ENCODE measurements at places on chromosomes 3 and 15.

GRCh38 chr15:60973637-60974415, 255.3 kb downstream of the RORA start:
- H3K36me3 ChIP-seq: no peaks in the 10 kb centered on the region
- H3K4me3 ChIP-seq: no peak overlapping the region
- no peak overlapping the region for H3K27ac ChIP-seq
- H3K27me3 ChIP-seq: peaks cover 21% of the 10 kb centered on the region

DNA sequence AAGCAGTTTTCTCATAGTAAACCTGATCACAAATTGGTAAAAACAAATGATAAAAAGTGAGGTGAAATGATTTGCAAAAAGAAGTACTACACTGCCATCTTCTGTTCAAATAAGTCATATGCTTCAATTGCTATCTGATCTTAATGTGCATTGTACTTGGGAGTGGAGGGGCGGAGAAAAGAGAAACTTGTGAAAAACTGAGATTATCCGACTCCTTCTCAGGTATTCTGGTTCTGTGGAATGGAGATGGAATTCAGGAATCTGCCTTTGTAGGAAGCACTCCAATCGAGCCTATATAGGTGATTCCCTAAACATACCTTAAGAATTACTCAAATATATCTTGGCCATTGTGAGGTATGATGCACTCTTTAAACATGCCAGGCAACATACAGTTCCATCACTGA, 180.6 kb downstream of the CHL1 start:
- H3K27me3 ChIP-seq: no peaks in the 10 kb centered on the region
- H3K36me3 ChIP-seq: no peaks in the 10 kb centered on the region
- DNase-seq: no peak
- no peak overlapping the region for H3K4me3 ChIP-seq
- no peaks in the 10 kb centered on the region for H3K4me1 ChIP-seq
- H3K27ac ChIP-seq: no peak overlapping the region

DNA sequence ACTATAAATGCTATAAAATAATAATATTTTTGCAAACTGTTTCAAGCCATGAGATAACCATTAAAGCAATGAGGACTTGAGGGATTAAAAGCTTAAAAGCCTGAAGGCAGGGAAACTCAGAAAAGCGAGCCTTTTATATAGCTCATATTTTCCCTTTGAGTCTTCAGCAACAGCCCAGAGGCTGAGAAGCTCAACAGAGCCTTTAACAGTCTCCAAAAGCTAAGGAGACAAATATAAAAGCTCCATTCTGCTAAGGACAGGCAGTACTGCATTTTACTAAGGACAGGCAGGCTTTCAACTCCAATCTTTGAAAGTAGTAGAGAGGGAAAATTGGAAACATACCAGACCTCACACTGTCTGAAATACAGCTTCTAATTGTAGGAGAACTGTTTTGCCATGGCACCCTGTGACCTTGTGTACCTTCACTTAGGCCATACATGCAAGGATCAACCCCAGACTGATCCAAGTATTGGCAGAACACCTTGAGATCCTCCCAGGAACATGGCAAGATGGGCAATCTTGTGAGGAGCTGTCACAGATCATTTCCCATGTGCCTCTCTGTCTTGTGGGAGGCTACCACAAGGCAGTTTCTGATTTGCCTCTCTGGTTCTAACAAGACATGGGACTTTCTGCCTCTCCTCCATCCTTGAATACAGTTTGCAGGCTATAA, 53.1 kb upstream of the ARNT2 start:
- H3K27ac ChIP-seq: no peak overlapping the region
- DNase-seq: no peak
- H3K4me1 ChIP-seq: no peaks in the 10 kb centered on the region
- no peak overlapping the region for H3K4me3 ChIP-seq
- peaks cover 86% of the 10 kb centered on the region for H3K27me3 ChIP-seq
- H3K36me3 ChIP-seq: no peaks in the 10 kb centered on the region

- H3K4me1 ChIP-seq: no peaks in the 10 kb centered on the region
- no peak overlapping the region for H3K4me3 ChIP-seq
- H3K27me3 ChIP-seq: no peaks in the 10 kb centered on the region
- no peak for DNase-seq
- no peak overlapping the region for H3K27ac ChIP-seq
Measured at GRCh38 chr3:55923207-55923606, 436.1 kb upstream of the WNT5A start.

DNA sequence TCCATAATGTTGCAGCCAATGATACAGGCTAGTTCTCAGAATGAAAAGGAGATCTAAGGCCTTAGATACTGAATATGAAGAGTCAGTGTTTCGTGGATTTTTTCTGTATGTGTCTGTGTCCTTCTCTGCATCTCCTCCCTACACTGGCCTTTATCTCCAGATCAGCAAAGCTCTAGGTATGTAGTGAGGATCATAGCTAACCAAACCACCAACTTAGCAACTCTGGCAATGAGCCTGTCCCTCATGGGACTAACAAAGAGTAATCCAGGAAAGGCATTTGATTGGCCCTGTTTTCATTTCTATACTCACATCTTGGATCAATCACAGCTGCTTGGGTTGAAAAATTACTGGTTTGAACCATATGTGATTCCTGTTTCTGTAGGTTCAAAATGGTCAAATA, 18.6 kb upstream of the CNTN3 start:
- H3K27ac ChIP-seq: no peak overlapping the region
- no peak overlapping the region for H3K4me3 ChIP-seq

- H3K36me3 ChIP-seq: peaks cover 6% of the 10 kb centered on the region
- peaks cover 7% of the 10 kb centered on the region for H3K4me1 ChIP-seq
- no peak for DNase-seq
- H3K27me3 ChIP-seq: no peaks in the 10 kb centered on the region
Measured at GRCh38 chr15:99727733-99728132, 5.5 kb downstream of the LYSMD4 start.

DNA sequence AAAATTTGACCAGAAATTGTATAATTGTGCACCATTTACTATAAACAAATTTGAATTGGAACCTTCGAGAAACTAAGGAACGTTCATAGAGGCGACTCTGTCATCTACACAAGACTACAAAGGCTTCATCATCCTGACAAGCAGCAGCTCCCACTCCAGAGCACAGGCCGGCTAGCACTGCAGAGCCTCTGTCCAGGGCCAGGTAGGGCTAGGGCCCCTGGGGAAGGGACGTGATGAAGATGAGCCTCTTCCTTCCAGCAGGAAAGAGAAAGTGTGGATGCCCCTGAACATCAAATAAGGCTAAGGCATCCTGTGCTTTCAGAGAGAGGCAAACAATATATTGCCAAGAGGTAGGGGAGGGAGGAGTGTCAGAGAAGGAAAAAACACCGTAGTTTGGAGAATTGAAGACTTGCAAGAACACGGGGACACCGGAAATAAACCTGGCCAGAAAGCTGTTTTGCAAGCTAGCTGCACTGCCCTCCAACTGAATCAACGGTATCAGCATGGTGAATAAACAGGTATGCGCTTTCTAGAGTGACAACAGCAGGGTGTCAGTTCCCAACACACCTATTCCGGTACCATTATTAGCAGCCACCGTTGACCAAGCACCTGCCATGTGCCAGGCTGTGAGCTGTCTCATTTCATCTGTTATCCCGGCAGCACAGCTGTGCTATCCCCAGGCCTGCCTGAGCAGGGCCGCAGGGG, 12.4 kb downstream of the XXYLT1 start:
- H3K27me3 ChIP-seq: no peaks in the 10 kb centered on the region
- peak overlapping the region; percentile 12 for H3K4me3 ChIP-seq
- no peak overlapping the region for H3K27ac ChIP-seq
- no peaks in the 10 kb centered on the region for H3K4me1 ChIP-seq
- no peak for DNase-seq

DNA sequence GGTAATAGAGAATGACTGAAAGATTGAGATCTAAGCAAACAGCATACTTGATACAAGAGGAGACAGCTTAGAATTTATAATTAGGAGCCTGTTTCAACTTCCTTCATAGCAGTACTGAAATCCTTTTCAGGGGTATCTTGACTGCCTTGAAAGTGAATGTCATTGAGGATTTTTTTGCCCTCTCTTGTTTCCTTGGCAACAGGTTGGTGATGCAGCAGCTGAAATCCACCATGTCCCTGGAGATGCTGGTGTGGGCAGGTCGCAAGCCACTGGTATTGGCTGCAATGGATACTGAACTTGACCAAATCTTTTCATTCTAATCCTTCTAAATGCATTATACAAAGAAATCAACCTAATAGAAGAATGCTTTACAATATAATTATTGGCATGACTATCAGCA, 59.3 kb upstream of the GAP43 start:
- DNase-seq: no peak
- no peaks in the 10 kb centered on the region for H3K4me1 ChIP-seq
- H3K27me3 ChIP-seq: peaks cover 49% of the 10 kb centered on the region
- H3K27ac ChIP-seq: no peak overlapping the region

- no peaks in the 10 kb centered on the region for H3K36me3 ChIP-seq
- no peak overlapping the region for H3K4me3 ChIP-seq
- H3K4me1 ChIP-seq: no peaks in the 10 kb centered on the region
- H3K27me3 ChIP-seq: peaks cover 24% of the 10 kb centered on the region
Measured at GRCh38 chr3:56197259-56197965, 270.9 kb downstream of the ERC2 start.

- no peak overlapping the region for H3K27ac ChIP-seq
- peak; percentile 12 for DNase-seq
- H3K4me1 ChIP-seq: no peaks in the 10 kb centered on the region
- H3K4me3 ChIP-seq: no peak overlapping the region
Measured at GRCh38 chr3:75294124-75294523, 370.0 kb upstream of the FRG2C start.

- peak overlapping the region; percentile 60 for H3K27ac ChIP-seq
- peak; percentile 43 for DNase-seq
- peaks cover 90% of the 10 kb centered on the region for H3K36me3 ChIP-seq
- H3K4me3 ChIP-seq: peak overlapping the region; percentile 79
Measured at GRCh38 chr15:100881573-100882336, 2.1 kb downstream of the ALDH1A3 start.

DNA sequence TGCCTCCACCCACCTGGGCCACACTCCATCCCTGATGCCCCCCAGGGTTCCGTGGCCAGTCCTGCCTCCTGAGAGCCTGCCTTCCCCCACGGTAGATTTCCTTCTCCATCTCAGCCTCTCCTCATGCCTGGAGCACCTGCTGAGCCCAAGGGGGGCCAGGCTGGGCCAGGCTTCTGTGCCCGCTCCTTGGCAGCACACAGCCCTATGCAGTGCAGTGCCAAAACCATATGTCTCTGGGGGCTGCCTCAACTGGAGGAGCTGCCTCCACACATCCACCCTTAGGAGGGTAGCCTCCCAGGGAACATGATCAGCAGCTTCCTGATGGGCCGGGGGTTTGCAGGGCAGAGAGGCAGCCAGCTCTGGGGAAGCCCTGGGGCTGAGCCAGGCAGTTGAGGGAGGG, 24.6 kb upstream of the GATA2 start:
- H3K27me3 ChIP-seq: peaks cover 86% of the 10 kb centered on the region
- H3K36me3 ChIP-seq: no peaks in the 10 kb centered on the region
- no peak overlapping the region for H3K4me3 ChIP-seq
- H3K4me1 ChIP-seq: no peaks in the 10 kb centered on the region

DNA sequence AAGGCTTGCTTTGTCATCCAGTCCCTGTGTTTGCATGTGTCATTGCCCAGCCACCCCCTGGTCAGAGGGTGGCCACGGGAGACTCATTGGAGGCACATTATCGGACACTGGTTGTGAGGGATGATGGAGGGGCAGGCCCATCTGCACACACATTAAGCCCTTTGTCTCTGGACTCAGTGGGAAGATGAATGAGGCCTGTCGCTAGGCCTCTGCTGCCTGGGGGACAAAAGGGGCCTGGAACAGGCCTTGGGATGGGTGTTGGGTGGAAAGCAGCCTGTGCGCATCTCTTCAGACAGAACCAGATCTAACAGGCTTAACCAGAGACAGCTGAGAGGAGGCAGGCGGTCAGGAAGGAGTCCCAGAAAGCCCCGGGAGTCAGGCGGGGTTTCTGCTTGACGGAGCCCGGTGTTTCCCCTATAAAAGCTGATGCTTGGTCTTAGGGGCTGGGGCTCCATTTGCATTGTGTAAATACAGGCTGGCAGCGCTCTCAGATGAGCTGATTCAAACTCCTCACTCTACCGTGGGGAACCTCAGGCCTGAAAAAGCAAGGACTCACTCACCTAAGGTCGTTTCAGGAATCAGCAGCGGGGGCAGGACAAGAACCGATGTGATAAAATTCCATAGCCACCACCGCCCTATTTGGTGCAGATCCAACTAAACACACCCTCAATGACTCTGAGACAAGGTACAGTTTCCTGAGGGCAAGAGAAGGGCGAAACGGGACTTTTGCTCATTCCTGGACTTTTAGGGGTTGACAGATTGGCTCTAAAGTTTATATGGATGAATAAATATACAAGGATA, 17.1 kb upstream of the SKIC8 start:
- peaks cover 20% of the 10 kb centered on the region for H3K4me1 ChIP-seq
- peaks cover 42% of the 10 kb centered on the region for H3K27me3 ChIP-seq
- H3K4me3 ChIP-seq: no peak overlapping the region
- DNase-seq: no peak
- H3K36me3 ChIP-seq: peaks cover 9% of the 10 kb centered on the region

GRCh38 chr15:78140292-78140691, 8.9 kb upstream of the IDH3A start:
- H3K4me3 ChIP-seq: no peak overlapping the region
- no peaks in the 10 kb centered on the region for H3K4me1 ChIP-seq
- no peaks in the 10 kb centered on the region for H3K36me3 ChIP-seq
- no peak for DNase-seq
- no peak overlapping the region for H3K27ac ChIP-seq

DNA sequence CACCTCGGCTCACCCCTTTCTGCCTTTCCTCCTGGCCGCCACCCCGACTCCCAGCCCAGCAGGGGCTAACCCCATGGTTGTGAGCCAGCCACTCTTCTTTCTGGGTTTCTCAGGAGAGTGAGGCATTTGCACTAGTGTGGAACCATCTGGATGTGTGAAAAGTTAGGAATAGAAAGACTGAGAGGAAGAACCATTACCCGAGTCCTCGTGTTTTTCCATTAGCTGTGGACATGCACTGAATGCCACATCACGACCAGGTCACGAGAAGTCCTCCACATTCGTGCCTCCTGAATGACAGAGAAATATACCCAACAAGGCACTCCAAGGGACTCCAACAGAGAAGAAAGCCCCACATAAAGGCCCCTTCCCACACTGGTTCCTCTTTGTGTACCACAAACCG, 18.0 kb upstream of the RAD18 start:
- no peaks in the 10 kb centered on the region for H3K36me3 ChIP-seq
- peaks cover 38% of the 10 kb centered on the region for H3K27me3 ChIP-seq
- no peak overlapping the region for H3K27ac ChIP-seq
